ENCODE measurements at places on chromosomes 3 and 15. TPM values are rescaled to one million over a fixed set of nuclear protein-coding genes. Genes with fewer than 3 reads are reported as not detected.
A peak's percentile ranks its signal among the peaks of the same experiment; 100 is the strongest.

TEX9 gene
- 19.7 TPM for total RNA-seq

- no peak overlapping the region for H3K27ac ChIP-seq
- H3K4me3 ChIP-seq = no peak overlapping the region
- no peak for DNase-seq
Observed at GRCh38 chr3:13188181-13188779, 115.1 kb upstream of the IQSEC1 start.

CLDN11 gene
- 4.7 TPM for total RNA-seq

- H3K27me3 ChIP-seq = peaks cover 41% of the 10 kb centered on the region
- H3K4me3 ChIP-seq = no peak overlapping the region
- peaks cover 3% of the 10 kb centered on the region for H3K36me3 ChIP-seq
- DNase-seq = no peak
- no peaks in the 10 kb centered on the region for H3K4me1 ChIP-seq
Observed at GRCh38 chr15:45372041-45372995, 6.0 kb downstream of the GATM start.

LIPH gene
- 5.3 TPM for total RNA-seq

DNA sequence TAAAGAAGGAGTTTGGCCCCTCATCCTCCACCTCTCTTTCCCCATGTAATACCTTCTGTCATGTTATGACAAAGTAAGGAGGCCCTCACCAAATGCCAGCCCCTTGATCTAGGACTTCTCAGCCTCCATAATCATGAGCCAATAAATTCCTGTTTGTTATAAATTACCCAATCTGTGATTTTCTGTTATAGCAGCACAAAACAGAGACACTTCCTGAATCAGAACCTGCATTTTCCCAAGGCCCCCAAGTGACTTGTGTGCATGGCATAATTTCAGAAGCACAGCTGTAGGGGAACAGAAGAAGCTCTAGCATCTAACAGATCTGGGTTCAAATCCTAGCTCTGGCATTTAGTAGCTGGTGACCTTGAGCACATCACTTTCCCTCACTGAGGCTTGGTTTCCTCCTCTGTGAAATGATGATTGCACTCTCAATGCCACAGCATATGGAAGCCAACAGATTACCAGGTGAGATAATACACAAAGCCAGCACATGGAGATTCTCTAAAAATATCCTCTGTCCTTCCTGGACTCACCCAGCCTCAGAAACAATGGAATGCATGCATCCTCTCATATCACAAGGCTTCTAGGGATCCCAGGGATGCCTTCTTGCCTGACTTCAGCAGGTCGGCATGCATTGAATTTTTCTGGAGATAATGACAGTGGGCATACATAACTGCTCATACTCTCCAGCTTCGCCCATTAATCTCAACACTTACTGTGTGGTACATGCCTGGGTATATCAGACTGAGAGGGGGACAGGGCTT, 26.3 kb downstream of the TLNRD1 start:
- no peaks in the 10 kb centered on the region for H3K36me3 ChIP-seq
- no peak overlapping the region for H3K4me3 ChIP-seq
- no peak for DNase-seq
- no peak overlapping the region for H3K27ac ChIP-seq
- no peaks in the 10 kb centered on the region for H3K27me3 ChIP-seq

DNA sequence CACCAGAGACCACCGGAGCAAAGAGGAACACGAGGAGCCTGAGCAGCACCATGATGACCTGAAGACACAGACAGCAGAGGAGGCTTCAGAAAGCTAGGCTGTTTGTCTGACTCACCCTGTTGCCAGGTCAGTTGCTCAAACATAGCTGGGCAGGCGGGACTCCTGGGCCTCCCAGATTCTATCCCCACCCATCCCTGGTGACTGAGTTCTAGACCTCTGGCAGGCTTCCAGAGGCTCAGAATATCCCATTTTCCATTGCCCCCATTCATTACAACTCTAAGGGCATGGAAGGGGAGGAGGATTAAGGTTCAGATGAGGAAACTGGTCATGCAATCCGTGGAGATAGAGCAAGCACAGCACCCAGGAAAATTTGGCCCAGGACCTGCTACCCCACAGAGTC, at the start of gene CDHR4:
TSS of gene CDHR4 (minus strand) at position 113 of the 400 bp plus-strand sequence. CDS start at position 52, 61 bp downstream.
- peaks cover 30% of the 10 kb centered on the region for H3K27me3 ChIP-seq
- peaks cover 5% of the 10 kb centered on the region for H3K4me1 ChIP-seq
- H3K4me3 ChIP-seq = no peak within 1 kb of the TSS

GOLGA6D gene
- 0.19 TPM for total RNA-seq

- no peaks in the 10 kb centered on the region for H3K36me3 ChIP-seq
- H3K4me3 ChIP-seq = no peak overlapping the region
- peaks cover 5% of the 10 kb centered on the region for H3K4me1 ChIP-seq
- no peak overlapping the region for H3K27ac ChIP-seq
- DNase-seq = no peak
- peaks cover 4% of the 10 kb centered on the region for H3K27me3 ChIP-seq
Observed at GRCh38 chr15:68679961-68680371, 101.2 kb downstream of the CORO2B start.

SMCO1 gene
- total RNA-seq = not detected

DNA sequence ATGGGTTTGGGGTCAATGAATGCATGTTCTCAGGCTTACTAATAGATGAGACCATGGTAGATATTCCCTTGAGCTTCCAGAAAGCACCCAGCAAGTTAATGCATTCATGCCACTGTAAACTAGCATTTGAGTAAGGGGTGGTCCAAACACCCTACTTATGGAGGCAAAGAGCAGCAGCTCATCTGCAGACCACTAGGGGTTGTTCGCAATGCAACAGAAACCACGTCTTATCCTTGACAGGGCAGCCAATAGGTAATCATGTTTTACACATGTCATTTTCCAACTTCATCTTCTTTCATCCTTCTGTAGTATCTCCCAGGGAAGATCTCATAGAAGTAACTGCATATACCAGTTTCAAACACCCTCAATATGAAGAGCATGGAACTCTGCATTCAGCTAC, 330.2 kb downstream of the RORA start:
- no peak for DNase-seq
- H3K4me1 ChIP-seq = peaks cover 4% of the 10 kb centered on the region
- no peaks in the 10 kb centered on the region for H3K36me3 ChIP-seq
- no peak overlapping the region for H3K27ac ChIP-seq
- peaks cover 6% of the 10 kb centered on the region for H3K27me3 ChIP-seq

DNA sequence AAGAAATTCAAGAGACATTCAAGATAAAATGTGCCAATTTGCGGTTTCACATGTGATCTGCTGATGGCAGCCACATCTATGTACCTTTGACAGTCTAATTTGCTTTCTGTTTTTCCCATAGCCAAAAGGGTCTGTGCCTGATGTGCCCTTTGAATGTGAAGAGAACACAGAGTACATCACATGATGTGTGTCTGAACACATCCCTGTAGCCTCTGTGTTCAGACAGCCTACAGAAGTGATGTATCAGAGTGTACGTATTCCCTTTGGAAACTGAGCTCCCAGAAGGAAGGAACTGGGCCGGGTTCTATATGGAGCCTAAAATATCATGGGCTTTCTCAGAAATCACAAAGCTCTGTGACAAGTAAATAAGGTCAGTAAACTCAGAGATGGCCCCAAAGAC, 52.4 kb downstream of the BOC start:
- H3K4me1 ChIP-seq = peaks cover 69% of the 10 kb centered on the region
- H3K36me3 ChIP-seq = peaks cover 50% of the 10 kb centered on the region
- H3K4me3 ChIP-seq = peak overlapping the region; percentile 9
- DNase-seq = no peak
- H3K27ac ChIP-seq = peak overlapping the region; percentile 30

GRCh38 chr15:97989299-97989698, 28.8 kb downstream of the ARRDC4 start:
- no peak for DNase-seq
- no peaks in the 10 kb centered on the region for H3K36me3 ChIP-seq
- no peaks in the 10 kb centered on the region for H3K4me1 ChIP-seq

GRCh38 chr3:131812433-131812832, 222.4 kb downstream of the CPNE4 start:
- H3K27ac ChIP-seq = no peak overlapping the region
- no peaks in the 10 kb centered on the region for H3K4me1 ChIP-seq
- no peak overlapping the region for H3K4me3 ChIP-seq
- DNase-seq = no peak
- H3K27me3 ChIP-seq = peaks cover 18% of the 10 kb centered on the region
- H3K36me3 ChIP-seq = no peaks in the 10 kb centered on the region

SLC2A2 gene
- total RNA-seq = 1.9 TPM

GRCh38 chr15:51200792-51201191, 106.1 kb upstream of the TNFAIP8L3 start:
- H3K4me3 ChIP-seq = no peak overlapping the region
- DNase-seq = no peak
- H3K4me1 ChIP-seq = no peaks in the 10 kb centered on the region
- H3K36me3 ChIP-seq = no peaks in the 10 kb centered on the region
- H3K27me3 ChIP-seq = peaks cover 25% of the 10 kb centered on the region
- no peak overlapping the region for H3K27ac ChIP-seq

- no peaks in the 10 kb centered on the region for H3K36me3 ChIP-seq
- no peak overlapping the region for H3K27ac ChIP-seq
- H3K27me3 ChIP-seq = peaks cover 12% of the 10 kb centered on the region
- DNase-seq = no peak
Observed at GRCh38 chr3:122947196-122947595, 80.4 kb downstream of the SEMA5B start.

- no peak for DNase-seq
- no peak overlapping the region for H3K4me3 ChIP-seq
- no peaks in the 10 kb centered on the region for H3K27me3 ChIP-seq
- no peaks in the 10 kb centered on the region for H3K4me1 ChIP-seq
- no peaks in the 10 kb centered on the region for H3K36me3 ChIP-seq
- no peak overlapping the region for H3K27ac ChIP-seq
Observed at GRCh38 chr3:172931746-172932285, 181.3 kb downstream of the ECT2 start.

NUTM1 gene
- not detected for total RNA-seq

ASB14 gene
- total RNA-seq = not detected

GRCh38 chr15:68808091-68808490, 12.6 kb downstream of the ANP32A start:
- H3K27ac ChIP-seq = no peak overlapping the region
- H3K4me3 ChIP-seq = no peak overlapping the region
- no peak for DNase-seq
- H3K27me3 ChIP-seq = no peaks in the 10 kb centered on the region
- peaks cover 19% of the 10 kb centered on the region for H3K36me3 ChIP-seq

GRCh38 chr3:55490276-55490913, 3.3 kb upstream of the WNT5A start:
- H3K4me3 ChIP-seq = peak overlapping the region; percentile 91
- peaks cover 8% of the 10 kb centered on the region for H3K36me3 ChIP-seq
- H3K27ac ChIP-seq = peak overlapping the region; percentile 50
- DNase-seq = no peak
- peaks cover 47% of the 10 kb centered on the region for H3K27me3 ChIP-seq

- H3K27me3 ChIP-seq = no peaks in the 10 kb centered on the region
- peaks cover 6% of the 10 kb centered on the region for H3K4me1 ChIP-seq
- peaks cover 36% of the 10 kb centered on the region for H3K36me3 ChIP-seq
Observed at GRCh38 chr3:136343873-136344555, 93.9 kb downstream of the PCCB start.

- no peak for DNase-seq
- H3K4me1 ChIP-seq = no peaks in the 10 kb centered on the region
- H3K4me3 ChIP-seq = no peak overlapping the region
- no peaks in the 10 kb centered on the region for H3K36me3 ChIP-seq
Observed at GRCh38 chr15:92385096-92385495, 8.6 kb upstream of the ST8SIA2 start.

EEF1AKMT4 gene
- 6.4 TPM for total RNA-seq

DNA sequence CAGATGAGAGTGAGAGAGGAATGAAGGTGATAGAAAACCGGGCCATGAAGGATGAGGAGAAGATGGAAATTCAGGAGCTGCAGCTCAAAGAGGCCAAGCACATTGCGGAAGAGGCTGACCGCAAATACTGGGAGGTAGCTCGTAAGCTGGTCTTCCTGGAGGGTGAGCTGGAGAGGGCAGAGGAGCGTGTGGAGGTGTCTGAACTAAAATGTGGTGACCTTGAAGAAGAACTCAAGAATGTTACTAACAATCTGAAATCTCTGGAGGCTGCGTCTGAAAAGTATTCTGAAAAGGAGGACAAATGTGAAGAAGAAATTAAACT, 88.9 kb downstream of the EOMES start:
- H3K36me3 ChIP-seq = no peaks in the 10 kb centered on the region
- no peak for DNase-seq
- peaks cover 4% of the 10 kb centered on the region for H3K27me3 ChIP-seq
- peak overlapping the region; percentile 83 for H3K4me3 ChIP-seq

DNA sequence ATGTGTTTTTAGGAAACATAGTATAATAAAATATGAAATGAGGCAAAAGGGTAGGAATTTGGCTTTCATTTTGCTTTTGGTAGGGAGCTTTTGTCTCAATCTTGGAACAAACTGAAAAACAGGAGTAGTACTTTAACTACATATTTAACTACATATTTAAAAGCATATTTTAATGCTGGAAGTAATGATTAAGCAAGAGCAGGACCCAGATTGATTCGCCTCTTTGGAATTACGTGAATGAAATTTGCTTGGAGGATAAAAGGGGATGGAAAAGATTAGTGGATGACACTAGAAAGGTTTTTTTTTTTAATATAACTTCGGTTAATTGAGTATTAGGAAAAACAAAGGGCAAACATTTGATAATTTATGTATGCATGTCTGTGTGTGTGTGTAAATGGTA, 11.2 kb upstream of the TMEM212 start:
- H3K4me1 ChIP-seq = peaks cover 30% of the 10 kb centered on the region
- no peaks in the 10 kb centered on the region for H3K36me3 ChIP-seq
- H3K27me3 ChIP-seq = no peaks in the 10 kb centered on the region

All from type B pancreatic cell (in vitro differentiated cells).